ENCODE measurements at places on chromosomes 3 and 15. TPM values are rescaled to one million over a fixed set of nuclear protein-coding genes. Genes with fewer than 3 reads are reported as not detected.
A peak's percentile ranks its signal among the peaks of the same experiment; 100 is the strongest.

DNA sequence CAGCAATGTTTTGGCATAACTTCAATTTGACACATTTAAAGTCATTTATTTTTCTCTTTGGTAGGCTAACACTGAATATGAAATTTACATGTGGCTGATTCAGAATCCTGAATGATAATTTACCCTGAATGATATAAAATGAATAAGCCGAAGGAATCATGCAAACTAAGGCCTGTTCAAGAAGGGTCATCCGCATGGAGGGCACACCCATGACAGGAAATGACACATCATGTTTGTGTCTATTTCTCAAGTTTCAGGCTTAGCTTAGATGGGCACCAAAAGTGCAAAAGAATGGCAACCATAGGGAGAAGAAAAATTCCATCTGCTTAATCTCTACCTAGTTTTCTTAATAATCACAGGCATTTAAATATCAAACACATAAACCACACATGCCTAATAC lies 141.5 kb downstream of the DUT start:
- peak overlapping the region; percentile 54 for H3K27ac ChIP-seq
- H3K4me1 ChIP-seq = peaks cover 28% of the 10 kb centered on the region
- DNase-seq = peak; percentile 31
- H3K4me3 ChIP-seq = no peak overlapping the region
- peaks cover 70% of the 10 kb centered on the region for H3K36me3 ChIP-seq

GRCh38 chr15:67832031-67832551 lies 6.8 kb downstream of the SKOR1 start:
- H3K4me1 ChIP-seq = peaks cover 68% of the 10 kb centered on the region
- H3K27ac ChIP-seq = no peak overlapping the region
- peaks cover 88% of the 10 kb centered on the region for H3K27me3 ChIP-seq
- no peak overlapping the region for H3K4me3 ChIP-seq
- DNase-seq = no peak
- H3K36me3 ChIP-seq = no peaks in the 10 kb centered on the region

DNA sequence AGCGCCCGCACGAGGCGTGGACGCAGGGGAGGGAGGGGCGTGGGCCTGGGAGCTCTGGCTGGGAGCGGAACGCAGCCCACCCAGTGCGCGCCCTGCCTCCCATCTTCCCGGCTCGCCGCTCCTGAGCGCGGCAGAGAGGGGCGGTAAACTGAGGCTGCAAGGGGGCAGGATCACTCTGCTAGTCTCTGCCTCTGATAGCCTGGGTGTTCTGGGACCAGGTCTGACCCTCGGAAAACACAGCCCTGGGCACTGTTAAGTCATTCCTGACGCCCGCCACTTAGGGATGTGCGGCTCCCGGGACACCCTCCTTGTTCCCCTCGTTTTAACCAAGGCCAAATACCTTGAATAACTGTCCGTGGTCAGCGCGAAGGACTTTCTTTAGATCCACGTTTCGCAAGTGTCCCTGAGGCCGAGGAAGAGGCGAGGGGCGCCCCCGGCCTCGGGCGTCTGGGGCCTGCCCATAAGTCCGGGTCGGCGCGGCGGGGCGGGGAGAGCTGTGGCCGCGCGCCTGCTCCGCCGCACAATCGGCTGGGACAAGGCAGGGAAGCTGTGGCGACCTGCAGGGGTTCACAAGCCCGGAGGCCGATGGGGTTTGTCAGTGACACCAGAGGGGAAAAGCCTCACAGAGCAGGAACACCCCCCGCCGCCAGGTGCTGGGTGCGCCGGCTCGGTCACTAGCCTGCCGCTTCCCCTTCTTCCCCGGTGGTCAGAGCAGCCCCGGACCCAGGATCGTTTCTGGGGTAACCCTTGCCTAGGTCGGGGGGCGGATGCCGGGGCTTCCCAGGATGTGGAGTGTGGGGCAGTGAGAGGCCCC lies 1.5 kb downstream of the ITPKA start:
- no peak overlapping the region for H3K27ac ChIP-seq
- H3K4me3 ChIP-seq = peak overlapping the region; percentile 61
- H3K36me3 ChIP-seq = no peaks in the 10 kb centered on the region
- peaks cover 4% of the 10 kb centered on the region for H3K27me3 ChIP-seq

DNA sequence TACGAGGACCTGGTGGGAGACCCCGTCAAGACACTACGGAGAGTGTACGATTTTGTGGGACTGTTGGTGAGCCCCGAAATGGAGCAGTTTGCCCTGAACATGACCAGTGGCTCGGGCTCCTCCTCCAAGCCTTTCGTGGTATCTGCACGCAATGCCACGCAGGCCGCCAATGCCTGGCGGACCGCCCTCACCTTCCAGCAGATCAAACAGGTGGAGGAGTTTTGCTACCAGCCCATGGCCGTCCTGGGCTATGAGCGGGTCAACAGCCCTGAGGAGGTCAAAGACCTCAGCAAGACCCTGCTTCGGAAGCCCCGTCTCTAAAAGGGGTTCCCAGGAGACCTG lies 2.5 kb downstream of the CHST2 start:
- no peak overlapping the region for H3K4me3 ChIP-seq
- H3K4me1 ChIP-seq = peaks cover 27% of the 10 kb centered on the region
- no peaks in the 10 kb centered on the region for H3K36me3 ChIP-seq
- no peak overlapping the region for H3K27ac ChIP-seq
- DNase-seq = no peak

GRCh38 chr15:50181201-50181968 lies 611 bp upstream of the SLC27A2 start:
- no peak overlapping the region for H3K27ac ChIP-seq
- H3K4me1 ChIP-seq = peaks cover 11% of the 10 kb centered on the region

The VWA5B2 gene
- 0.32 TPM for total RNA-seq

The MEX3B gene
- 2.2 TPM for total RNA-seq

The GHRL gene
- not detected for total RNA-seq

The DNAH1 gene
- 5.4 TPM for total RNA-seq

Data from esophagus muscularis mucosa (tissue), 4 donors.